Pancreas (tissue), 10 donors: ENCODE measurements at places on chromosomes 5 and 9. TPM values are rescaled to one million over a fixed set of nuclear protein-coding genes. Genes with fewer than 3 reads are reported as not detected.

GRCh38 chr5:177494346-177495195 is 2.8 kb downstream of the PDLIM7 start:
- peak; percentile 60 for DNase-seq

GRCh38 chr9:33230756-33231622 is 9.0 kb upstream of the SPINK4 start:
- DNase-seq = no peak

DNA sequence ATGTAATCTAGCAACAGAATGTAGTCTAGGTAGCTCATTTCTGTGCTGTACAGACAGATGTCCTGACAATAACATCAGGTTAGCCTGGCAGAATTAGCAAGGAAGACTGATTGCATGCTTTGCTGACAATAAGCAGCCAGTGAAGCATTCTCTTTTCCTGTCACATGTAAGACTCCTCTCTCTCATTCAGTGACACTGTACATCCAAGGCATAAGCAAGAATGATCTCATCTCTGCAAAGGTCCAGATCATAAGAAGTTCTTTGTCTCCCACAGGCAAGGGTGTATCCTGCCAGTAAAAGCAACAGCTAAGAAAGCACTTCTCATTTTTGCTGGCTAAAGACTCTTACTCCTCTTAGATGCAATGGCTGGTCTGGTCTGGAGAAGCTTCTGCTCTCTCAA is 861.8 kb downstream of the TAF11L14 start:
- DNase-seq = no peak

Gene AQP7
- total RNA-seq = 1.3 TPM
